GM03348 (cell line): ENCODE measurements at places on chromosomes 12 and 14.

GRCh38 chr12:64612843-64613242, 2.5 kb downstream of the RASSF3 start:
- DNase-seq = no peak

DNA sequence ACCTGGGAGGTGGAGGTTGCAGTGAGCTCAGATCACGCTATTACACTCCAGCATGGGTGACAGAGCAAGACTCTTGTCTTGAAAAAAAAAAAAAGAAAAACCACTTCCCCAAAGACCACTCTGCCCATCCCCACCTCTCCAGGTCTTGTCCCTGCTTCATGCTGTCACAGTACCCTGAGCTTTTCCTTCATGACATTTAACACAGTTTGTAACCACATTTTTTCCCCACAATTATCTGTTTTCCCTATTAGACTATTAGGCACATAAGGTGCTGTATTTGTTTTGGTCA, 6.9 kb downstream of the HECTD1 start:
- no peak for DNase-seq

- DNase-seq = no peak
Observed at GRCh38 chr12:90999966-91000365, 4.8 kb downstream of the EPYC start.

DNA sequence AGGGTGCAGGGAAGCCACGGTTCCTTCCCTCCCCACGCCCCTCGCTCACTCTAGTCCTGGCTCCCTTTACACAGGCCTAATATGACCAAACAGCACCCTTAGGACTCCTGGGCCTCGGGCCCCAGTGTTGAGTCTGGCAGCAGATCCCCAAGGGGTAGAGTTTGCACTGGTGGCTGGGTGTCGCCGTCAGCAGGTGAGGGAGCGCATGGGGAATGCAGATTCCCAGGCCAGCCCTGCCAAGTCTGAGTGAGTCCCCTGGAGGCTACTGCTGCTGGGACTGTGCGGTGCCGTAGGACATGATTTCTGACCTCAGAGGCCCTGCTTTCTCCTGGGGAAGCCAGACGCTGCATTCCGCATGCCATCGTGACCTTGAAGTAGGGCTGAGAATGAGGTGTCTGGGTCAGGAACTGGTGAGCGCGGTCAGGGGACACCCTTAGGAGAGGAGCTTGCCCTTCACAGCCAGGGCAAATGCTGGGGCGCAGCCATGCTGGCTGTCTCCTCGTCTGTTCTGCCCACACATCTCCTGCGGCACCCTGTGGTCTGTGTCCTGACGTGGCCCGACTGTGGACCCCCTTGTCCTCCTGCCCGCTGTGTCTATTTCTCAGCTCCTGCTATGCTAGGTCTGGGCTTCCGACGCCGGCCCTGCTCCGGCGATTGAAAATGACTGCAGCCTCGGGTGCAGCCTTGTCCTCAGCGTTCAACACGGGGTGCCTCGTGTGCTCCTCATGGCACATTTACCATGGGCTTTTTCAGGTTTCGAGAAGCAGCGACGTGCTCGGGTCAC, 37.6 kb upstream of the PRMT8 start:
- DNase-seq = no peak

- no peak for DNase-seq
Observed at GRCh38 chr14:54474232-54474793, 14.5 kb downstream of the GMFB start.

DNA sequence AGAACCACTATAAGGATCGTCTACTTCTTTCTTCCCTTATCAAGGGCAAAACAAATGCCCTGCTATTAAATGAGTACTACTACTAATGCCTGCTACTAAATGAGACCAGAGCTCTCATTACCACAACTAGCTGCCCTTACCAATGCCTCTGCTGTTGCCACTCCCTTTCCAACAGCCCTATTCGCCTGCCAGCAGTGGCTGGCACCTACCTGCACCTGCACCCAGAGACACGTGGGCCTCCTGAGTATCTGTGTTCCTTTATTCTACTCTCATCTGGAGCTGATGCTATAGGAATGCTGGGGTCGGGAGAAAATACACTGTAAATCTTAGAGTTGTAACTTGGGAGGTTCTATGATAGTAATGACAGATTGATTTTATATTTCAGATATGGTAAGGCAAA, 174.7 kb downstream of the SLC2A13 start:
- no peak for DNase-seq

GRCh38 chr14:106613256-106613655, 1086.9 kb downstream of the TMEM121 start:
- DNase-seq = no peak

- DNase-seq = no peak
Observed at GRCh38 chr14:34003082-34003668, 52.3 kb upstream of the EGLN3 start.
